ENCODE measurements at places on chromosomes 3 and 15.

DNA sequence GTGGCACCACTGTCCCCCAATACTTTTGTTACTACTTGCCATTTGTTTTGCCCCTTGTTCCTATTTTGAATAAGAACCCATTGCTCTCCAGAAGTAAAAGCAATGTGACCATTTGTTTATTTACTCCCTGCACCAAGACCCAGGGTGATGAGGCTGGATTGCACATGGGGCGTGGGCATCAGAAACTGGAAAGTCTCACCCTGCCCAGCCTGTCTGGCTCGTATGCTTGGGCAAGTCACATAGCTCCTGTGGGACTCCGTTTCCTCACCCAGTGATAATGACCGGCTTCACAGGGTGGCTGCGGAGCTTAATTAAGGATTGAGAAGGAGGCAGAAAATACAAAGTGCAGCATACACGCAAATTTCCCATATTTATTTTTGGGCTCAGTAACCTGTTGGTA, 167.7 kb upstream of the ICE2 start:
- DNase-seq: no peak

DNA sequence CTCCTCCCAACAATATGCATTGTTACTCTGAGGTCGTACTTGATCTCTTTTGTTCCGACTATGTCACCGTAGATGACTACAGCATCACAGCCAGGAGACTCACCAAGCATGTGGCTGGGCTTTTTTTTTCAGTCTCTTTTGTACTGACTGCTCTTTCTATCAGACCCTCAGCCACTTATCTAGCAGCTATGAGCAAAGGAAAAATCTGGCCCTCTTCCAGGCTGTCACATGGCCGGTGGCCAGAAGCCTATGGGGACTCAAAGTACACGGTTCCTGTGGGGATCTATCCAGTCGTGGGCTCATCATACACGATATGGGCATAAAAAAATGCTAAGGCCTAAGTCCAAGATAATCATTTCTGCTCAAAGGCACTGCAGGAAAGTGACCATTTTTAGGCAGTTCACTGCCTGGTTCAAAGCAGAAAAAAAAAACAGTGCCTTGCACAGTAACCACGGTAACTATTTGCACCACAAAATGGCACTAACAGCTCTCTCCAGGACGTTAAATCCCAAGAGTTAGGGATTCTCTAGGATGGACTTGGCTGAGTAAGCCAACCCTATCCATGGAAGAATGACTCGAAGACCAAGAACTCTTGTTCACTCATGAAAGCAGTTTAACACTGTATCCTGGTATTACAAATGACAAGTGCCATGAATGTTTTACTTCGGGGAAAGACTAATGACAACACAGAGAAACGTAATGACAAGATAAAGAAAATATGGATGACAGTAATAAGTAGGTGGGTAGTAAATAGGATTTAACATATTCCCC, 50.3 kb downstream of the SHQ1 start:
- no peak for DNase-seq

DNA sequence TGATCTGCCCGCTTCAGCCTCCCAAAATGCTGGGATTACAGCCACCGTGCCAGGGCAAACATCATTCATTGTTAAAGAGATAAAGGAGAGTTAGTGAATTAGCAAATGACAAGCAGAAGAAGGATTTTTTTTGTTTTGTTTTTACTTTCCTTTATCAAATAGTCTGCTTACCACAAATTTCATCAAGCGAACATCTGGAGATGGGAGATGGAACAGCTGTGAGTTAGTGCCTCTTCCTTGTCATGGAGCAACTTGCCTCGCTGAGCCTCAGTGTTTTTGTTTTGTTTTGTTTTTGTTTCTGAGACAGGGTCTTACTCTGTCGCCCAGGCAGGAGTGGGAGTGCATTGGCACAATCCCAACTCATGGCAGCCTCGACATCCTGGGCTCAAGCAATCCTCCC, 15.9 kb downstream of the ZNF860 start:
- DNase-seq: no peak

DNA sequence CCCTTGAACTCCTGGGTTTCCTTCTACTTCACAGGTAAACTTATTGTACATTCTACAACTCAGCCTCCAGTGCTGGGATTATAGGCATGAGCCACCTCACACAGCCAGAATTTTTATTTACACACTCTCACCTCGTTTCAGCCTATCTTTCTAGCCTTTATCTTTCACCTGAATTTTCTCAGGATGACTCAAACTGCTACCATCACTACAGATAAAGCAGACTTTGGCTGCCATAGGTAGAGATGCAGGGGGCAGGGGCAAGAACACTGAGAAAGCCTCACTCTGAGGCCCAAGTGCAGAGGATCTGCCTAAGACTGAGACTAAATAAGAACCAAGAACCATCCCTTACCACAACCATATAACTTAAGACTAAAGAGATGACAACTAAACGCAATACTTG, 59.0 kb downstream of the ETFA start:
- no peak for DNase-seq

DNA sequence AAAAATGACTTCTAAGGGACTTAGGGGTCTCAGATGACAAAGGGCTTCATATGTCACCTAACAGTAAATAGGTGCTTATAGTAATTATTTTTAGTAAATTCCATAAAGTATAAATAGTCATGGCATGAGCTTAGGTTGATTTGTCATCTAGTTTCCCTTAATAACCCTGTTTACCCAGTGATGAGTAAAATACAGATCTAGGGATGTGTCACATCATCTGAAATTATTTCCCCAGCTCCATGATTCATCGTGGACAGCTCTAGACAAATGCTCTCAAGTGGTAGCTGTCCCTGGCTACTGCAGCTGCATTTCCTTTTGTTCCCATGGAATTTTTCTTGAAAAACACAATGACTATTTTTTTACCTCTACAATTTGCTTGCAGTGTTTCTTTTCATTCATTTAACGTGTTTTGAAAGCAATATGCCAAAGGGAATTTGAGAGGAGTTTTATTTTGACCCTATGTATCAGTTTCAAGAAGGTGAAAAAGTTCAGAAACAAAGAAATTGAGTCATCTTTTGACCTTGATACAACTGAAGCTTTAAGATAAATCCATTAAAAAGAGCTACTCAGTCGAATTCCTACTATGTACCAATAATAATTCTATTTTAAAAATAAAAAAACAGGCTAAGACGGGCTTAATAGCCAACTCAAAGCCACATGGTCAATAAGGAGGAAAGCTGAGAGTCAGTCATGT, 241.6 kb downstream of the KCNMB2 start:
- DNase-seq: no peak

- no peak for DNase-seq
Measured at GRCh38 chr3:188825901-188826300, 345.9 kb upstream of the TPRG1 start.

DNA sequence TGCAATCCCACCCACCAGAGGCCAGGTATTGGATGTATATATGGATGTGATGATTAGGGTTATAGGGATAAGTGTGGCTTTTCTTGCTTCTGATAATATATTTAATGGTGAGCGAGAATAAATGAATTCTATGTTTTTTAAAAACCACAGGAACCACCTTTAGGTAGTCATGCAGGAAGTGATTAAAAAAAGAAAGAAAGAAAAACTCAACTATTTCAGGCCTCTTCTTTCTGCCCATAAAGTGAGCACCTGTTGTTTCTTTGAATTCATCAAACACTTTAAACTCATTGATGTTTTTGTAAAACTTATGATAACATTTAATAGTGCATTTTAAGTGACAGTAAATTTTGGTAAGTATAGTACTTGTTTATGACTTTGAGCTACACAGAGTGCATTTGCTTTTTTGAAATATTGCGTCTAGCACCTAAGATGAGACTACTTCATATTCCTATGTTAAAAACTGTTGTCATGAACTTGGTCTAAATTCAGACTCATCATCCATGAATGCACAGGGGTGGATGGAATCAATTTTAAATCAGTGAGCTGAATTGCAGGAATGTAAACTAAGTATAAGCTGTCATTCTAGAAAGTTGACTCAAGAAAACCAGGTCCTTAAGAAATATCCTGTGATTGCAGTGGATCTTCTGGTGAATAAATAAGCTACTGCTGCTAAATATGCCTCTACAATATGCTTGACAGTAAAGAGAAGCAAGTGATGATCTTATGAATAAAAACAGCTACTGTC, 764.4 kb upstream of the NECTIN3 start:
- DNase-seq: no peak

- no peak for DNase-seq
Measured at GRCh38 chr3:111700054-111700453, 104.9 kb upstream of the ZBED2 start.

DNA sequence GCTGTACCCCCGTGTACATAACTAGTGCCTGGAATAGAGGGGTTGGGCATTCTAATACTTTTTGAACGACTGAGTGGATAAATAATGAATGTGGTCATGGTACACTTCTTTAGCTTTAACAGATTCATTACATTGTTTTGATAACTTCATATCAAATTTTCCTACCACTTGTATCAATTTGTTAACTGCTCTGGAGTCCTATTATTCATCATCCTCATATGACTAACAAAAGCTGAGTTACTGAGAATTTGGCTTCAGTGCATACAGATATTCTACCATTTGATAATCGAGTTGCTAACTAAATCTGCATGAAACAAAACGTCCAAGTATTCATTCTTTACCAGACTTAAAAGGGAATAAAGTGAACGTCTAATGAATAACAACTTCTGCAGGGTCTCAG, 31.7 kb downstream of the FRMD5 start:
- DNase-seq: no peak

DNA sequence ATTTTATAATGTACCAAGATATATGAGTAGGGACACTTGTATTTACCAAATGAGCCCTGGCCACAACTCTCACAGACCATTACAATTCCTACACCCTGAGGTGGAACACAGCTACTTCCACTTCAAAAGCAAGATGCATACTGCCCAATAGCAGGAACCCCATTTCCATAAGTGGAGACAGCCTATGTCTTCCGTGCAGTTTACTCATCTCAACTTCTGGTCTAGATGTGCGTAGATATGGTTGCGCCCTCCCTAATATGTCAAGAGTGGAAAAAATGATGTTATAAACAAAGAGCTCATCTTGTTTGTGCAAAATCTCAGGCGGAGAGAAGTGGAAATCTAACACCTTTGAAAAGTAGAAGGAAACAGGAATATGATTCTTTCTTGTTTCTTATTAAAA, 44.6 kb downstream of the RAB27A start:
- no peak for DNase-seq

DNA sequence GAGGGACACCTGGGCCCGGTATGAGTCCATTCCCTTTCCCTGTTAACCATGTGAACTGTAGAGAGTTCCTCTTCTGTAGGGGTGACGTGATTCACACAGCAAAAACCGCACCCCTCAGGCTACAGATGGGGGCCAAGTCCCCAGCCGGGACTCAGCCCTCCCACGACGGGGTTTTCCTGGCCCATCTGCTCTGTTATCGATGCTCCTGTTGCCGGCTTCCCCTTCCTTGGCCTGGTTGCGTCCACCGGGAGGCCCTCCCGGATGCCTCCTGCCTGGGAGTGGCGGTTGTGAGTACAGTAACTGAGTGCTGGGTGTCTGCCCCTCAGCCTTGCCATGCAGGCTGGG, 817 bp upstream of the PLXNA1 start:
- DNase-seq: peak; percentile 51

- no peak for DNase-seq
Measured at GRCh38 chr3:45330510-45331295, 57.7 kb upstream of the LARS2 start.

DNA sequence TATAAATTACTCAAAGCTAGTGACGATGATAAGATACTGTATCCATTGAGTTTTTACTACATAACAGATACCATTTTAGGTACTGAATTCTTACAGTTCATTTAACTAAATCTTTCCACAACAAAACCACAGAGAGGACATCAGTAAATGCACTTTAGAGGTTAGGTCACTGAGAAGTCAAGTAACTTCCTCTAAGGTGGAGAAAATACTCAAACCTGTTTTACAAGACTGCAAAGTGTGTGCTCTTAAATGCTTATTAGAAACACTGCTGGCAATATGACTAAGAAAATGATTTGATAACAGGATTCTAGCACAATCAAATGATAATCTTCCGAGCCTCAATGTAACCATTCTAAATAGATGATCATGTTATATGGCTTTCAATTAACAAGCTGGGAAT, 99.4 kb downstream of the UBE3A start:
- no peak for DNase-seq

- DNase-seq: no peak
Measured at GRCh38 chr3:192825216-192825615, 92.4 kb downstream of the MB21D2 start.

GRCh38 chr3:136819731-136820679, 1.1 kb downstream of the SLC35G2 start:
- DNase-seq: peak; percentile 2

Data from activated naive CD4-positive, alpha-beta T cell (primary cell).